Activated B cell treated with CpG ODN at 0.5 μM for 24 hours (primary cell): ENCODE measurements at places on chromosomes 3 and 15.

- no peak overlapping the region for H3K27ac ChIP-seq
- no peak overlapping the region for H3K4me3 ChIP-seq
- DNase-seq: no peak
Observed at GRCh38 chr15:85785887-85786780, 8.6 kb downstream of the KLHL25 start.

- H3K27me3 ChIP-seq: no peaks in the 10 kb centered on the region
- no peak for DNase-seq
- no peaks in the 10 kb centered on the region for H3K36me3 ChIP-seq
- no peak overlapping the region for H3K4me3 ChIP-seq
- H3K4me1 ChIP-seq: no peaks in the 10 kb centered on the region
- no peak overlapping the region for H3K27ac ChIP-seq
Observed at GRCh38 chr15:93722165-93722564, 509.2 kb upstream of the MCTP2 start.

- peaks cover 17% of the 10 kb centered on the region for H3K36me3 ChIP-seq
- no peak for DNase-seq
- H3K4me1 ChIP-seq: peaks cover 79% of the 10 kb centered on the region
- H3K27ac ChIP-seq: peak overlapping the region; percentile 94
- peak overlapping the region; percentile 92 for H3K4me3 ChIP-seq
- H3K27me3 ChIP-seq: no peaks in the 10 kb centered on the region
Observed at GRCh38 chr3:71305231-71306206, 278.0 kb downstream of the FOXP1 start.

- H3K4me3 ChIP-seq: peak overlapping the region; percentile 81
- H3K27ac ChIP-seq: no peak overlapping the region
- peaks cover 14% of the 10 kb centered on the region for H3K4me1 ChIP-seq
- H3K36me3 ChIP-seq: no peaks in the 10 kb centered on the region
Observed at GRCh38 chr3:64225695-64226499, 631 bp upstream of the PRICKLE2 start.

DNA sequence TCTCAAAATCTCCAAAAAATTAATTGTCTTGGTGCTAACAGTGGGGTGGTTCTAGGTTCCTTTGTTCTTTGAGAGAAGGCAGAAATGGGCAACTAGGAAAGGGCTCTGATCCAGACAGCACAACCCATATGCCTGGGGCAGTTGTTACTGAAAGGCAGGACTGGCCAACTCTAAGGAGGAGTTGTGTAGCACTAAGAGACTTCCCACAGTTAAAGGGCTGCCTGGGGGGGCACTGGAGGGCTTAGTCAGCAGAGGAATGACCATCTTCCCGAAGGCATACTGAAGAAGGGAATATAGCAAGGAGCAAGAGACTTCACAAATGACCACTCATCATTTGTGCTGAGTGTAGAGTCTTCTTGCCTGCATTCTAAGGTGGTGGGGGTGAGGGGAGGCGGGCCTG, 15.8 kb downstream of the ILDR1 start:
- H3K4me1 ChIP-seq: peaks cover 53% of the 10 kb centered on the region
- peak overlapping the region; percentile 47 for H3K27ac ChIP-seq
- no peaks in the 10 kb centered on the region for H3K36me3 ChIP-seq
- H3K27me3 ChIP-seq: no peaks in the 10 kb centered on the region
- no peak for DNase-seq
- no peak overlapping the region for H3K4me3 ChIP-seq

DNA sequence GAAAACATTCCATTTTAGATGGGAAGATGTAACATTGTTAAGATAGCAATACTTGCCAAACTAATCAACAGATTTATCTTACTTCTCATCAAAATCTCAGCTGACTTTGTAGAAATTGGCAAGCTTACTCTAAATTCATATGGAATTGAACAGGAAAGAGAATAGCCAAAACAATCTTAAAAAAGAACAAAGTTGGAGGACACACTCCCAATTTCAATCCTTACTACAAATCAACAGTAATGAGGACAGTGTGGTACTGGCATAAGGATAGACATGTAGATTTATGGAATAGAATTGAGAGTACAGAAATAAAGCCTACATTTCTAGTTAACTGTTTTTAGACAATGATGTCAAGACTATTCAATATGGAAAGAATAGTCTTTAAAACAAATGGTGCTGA, 308.3 kb downstream of the SUCLG2 start:
- peaks cover 3% of the 10 kb centered on the region for H3K4me1 ChIP-seq
- no peaks in the 10 kb centered on the region for H3K36me3 ChIP-seq
- H3K27ac ChIP-seq: no peak overlapping the region
- DNase-seq: no peak
- H3K27me3 ChIP-seq: no peaks in the 10 kb centered on the region
- H3K4me3 ChIP-seq: no peak overlapping the region

GRCh38 chr15:67745073-67746006, 80.0 kb upstream of the SKOR1 start:
- H3K4me3 ChIP-seq: no peak overlapping the region
- H3K27ac ChIP-seq: no peak overlapping the region
- no peak for DNase-seq
- H3K4me1 ChIP-seq: peaks cover 5% of the 10 kb centered on the region

- H3K4me3 ChIP-seq: peak within 1 kb of the TSS; percentile 98
- H3K4me1 ChIP-seq: peaks cover 18% of the 10 kb centered on the region
- peak within 1 kb of the TSS; percentile 93 for H3K27ac ChIP-seq
- H3K36me3 ChIP-seq: peaks cover 32% of the 10 kb centered on the region
- H3K27me3 ChIP-seq: no peaks in the 10 kb centered on the region
Observed at GRCh38 chr3:48609088-48610005, at the start of gene UQCRC1. TSS of gene UQCRC1 (minus strand) at chr3:48609646. CDS start at chr3:48609620, 26 bp downstream.

DNA sequence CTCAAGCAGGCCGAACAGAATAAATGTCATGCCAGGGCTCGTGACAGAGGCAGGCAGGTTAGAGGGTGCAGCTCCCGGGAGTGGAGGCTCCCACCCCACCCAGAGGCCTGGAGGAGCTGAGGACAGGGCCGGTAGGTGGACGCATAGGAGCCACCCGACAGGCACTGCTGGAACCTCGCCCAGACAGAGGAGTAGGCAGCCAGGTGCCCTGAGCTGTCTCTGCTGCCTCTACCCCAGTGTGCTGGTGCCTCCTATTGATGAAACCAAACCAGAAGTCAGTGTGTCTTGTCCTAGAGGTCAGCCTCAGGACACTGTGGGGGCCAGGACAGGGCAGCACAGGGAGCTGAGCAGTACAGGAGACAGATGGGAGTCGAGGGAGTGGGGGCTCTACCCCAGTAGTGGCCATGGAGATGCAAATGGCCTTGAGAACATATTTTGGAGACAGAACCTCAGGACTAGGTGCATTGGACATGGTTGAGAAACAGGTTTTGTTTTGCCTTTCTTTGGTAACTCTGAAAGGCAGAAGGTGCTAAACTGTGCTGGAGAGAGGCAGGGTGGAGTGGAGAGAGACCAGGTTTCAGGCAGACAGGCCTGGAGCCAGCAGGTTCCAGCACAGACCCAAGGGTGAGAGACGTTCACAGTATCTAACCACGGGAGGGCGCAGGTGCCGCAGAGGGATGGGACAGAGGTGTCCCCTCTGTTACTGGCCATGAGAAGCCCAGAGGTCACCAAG, 15.4 kb upstream of the KLF15 start:
- no peak for DNase-seq
- H3K4me3 ChIP-seq: no peak overlapping the region
- H3K27ac ChIP-seq: no peak overlapping the region
- no peaks in the 10 kb centered on the region for H3K4me1 ChIP-seq
- no peaks in the 10 kb centered on the region for H3K27me3 ChIP-seq

DNA sequence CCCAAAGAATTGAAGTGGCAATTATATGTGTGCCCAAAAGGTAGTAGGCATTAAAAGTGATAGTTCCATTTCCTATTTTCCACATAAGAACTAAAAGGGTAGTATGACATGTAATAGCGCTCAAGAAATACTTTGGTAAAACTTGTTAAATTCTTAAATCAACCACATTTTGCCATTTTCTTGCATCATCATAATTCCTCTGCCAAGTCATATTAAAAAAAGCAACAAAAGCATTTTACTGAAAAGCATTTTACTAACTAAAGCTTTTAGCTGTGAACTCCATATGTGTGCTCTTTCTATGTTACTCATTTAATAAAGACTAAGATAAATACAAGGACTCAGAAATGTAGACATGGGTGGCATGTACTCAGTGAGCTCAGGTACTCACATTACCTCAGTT, 70.1 kb downstream of the GPR160 start:
- H3K4me1 ChIP-seq: peaks cover 2% of the 10 kb centered on the region
- no peaks in the 10 kb centered on the region for H3K27me3 ChIP-seq
- H3K36me3 ChIP-seq: peaks cover 67% of the 10 kb centered on the region
- H3K4me3 ChIP-seq: no peak overlapping the region
- no peak overlapping the region for H3K27ac ChIP-seq

DNA sequence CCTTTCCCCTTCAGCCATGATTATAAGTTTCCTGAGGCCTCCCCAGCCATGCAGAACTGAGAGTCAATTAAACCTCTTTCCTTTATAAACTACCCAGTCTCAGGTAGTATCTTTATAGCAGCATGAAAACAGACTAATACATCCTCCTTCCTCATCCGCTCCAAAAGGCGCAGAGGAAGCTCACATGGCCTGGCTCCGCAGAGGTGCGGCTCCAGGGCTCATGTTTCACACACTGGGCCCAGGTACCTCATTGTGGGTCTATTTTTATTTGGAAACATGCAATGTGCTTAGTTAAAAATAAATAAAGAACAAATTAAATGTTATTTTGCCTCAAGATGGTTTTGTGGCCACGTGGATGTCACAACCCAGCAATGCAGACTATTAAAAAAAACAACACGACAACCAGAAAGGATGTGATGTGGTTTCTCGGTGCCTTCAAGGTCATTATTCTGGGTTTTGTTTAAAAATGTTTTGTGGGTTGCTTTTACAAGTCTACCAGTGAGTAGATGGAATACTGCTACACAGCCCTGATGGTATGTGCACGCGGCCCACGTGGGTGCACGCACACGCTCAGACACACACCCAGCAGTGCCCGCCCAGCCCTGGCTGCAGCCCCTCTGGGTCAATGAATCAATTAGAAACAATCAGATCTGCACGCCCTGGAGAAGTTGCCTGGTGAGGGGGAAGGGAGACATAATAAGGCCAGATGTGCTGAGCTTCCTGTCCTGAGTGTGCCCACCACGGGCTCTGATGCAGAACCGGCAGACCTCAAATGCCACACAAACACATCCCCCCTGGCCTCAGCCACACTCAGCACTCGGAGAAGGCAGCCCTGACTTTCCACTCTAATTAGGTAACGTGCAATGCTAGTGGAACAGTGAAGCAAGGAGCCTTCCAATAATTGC, 140.1 kb downstream of the ADAMTS17 start:
- peaks cover 13% of the 10 kb centered on the region for H3K27me3 ChIP-seq
- H3K27ac ChIP-seq: no peak overlapping the region
- H3K4me1 ChIP-seq: peaks cover 7% of the 10 kb centered on the region

GRCh38 chr15:80026754-80027153, 32.7 kb upstream of the ZFAND6 start:
- H3K27me3 ChIP-seq: no peaks in the 10 kb centered on the region
- no peak overlapping the region for H3K27ac ChIP-seq
- peaks cover 26% of the 10 kb centered on the region for H3K4me1 ChIP-seq
- H3K36me3 ChIP-seq: no peaks in the 10 kb centered on the region
- no peak overlapping the region for H3K4me3 ChIP-seq
- no peak for DNase-seq

GRCh38 chr3:53051929-53052328, 6.1 kb upstream of the SFMBT1 start:
- no peaks in the 10 kb centered on the region for H3K27me3 ChIP-seq
- H3K36me3 ChIP-seq: no peaks in the 10 kb centered on the region
- H3K27ac ChIP-seq: no peak overlapping the region

DNA sequence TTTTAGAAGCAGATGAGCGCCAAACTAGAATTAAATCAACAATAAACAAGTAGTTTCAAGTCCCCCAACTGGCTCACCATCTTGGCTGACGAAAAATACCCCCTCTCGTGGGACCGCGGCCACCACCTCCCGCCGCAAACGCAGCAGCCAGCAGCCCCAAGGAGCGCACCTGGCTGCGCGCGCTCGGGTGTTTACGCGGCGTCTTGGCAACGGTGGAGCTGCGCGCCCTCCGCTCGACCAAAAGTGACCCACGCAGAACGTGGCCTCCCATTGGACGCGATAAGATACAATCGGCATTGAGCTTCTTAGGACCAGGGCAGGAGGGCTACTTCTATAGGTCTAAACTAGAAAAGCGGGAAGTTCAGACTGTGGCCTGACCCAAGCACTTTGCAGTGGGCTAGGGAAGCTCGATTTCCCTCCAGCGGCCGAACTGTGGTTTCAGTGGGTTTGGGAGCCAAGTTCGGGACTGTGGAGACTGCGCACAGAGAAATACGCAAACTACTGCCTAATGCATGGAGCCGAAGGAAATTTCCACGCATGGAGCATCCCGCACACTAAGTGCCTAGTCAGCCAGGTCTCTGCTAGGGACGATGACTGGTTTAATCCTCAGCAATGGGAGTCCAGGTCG, at the start of gene MNS1:
Gene MNS1, minus strand, starts transcription at position 245 of the 628 bp plus-strand sequence. Its CDS starts 165 bp downstream, at position 80.
- peaks cover 21% of the 10 kb centered on the region for H3K4me1 ChIP-seq
- no peaks in the 10 kb centered on the region for H3K27me3 ChIP-seq
- peak; percentile 84 for DNase-seq
- peak within 1 kb of the TSS; percentile 92 for H3K4me3 ChIP-seq
- peaks cover 2% of the 10 kb centered on the region for H3K36me3 ChIP-seq
- H3K27ac ChIP-seq: peak within 1 kb of the TSS; percentile 97

DNA sequence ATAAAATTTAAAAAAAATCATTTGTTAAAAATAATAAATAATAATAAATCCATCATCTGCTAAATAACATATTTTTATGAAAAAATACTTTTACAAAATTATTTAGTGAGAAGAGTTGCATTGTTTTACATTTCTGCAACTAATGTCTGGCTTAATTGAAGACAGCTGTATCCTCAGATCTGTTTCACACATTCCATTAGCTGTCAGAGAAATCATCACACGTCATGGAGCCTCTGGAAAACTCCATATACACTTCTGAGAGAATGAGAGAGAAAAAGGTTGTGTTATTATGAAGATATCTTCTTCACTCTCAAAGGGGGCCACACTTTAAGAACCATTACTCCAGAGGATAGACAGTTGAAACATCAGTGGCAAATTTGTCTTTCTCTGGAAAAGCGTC, 40.8 kb downstream of the CMSS1 start:
- H3K4me1 ChIP-seq: peaks cover 2% of the 10 kb centered on the region
- no peak overlapping the region for H3K27ac ChIP-seq
- no peak overlapping the region for H3K4me3 ChIP-seq
- H3K36me3 ChIP-seq: peaks cover 5% of the 10 kb centered on the region
- no peaks in the 10 kb centered on the region for H3K27me3 ChIP-seq

DNA sequence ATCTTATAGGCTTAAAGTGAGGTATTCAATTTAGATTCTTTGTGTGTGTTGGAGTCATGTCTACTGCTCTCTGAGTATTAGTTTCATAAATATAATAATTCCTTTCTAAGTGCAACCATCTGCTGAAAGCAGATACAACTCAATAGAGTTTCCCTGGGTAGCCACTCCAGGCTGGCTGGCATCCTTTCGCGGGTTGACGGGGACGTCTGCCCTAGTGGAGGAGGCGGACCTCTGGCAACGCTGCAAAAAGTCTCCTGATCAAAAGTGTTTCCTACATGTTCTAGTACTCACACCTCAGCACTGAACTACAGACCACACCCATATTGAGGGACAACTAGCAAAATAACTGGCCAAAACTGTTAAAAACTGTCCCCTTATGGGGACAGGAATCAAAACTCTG, 2.5 kb downstream of the MOBP start:
- H3K4me1 ChIP-seq: no peaks in the 10 kb centered on the region
- H3K36me3 ChIP-seq: no peaks in the 10 kb centered on the region

- H3K27ac ChIP-seq: no peak overlapping the region
- H3K4me1 ChIP-seq: no peaks in the 10 kb centered on the region
- H3K36me3 ChIP-seq: no peaks in the 10 kb centered on the region
- no peak overlapping the region for H3K4me3 ChIP-seq
- no peak for DNase-seq
Observed at GRCh38 chr15:88865498-88866099, 29.7 kb downstream of the HAPLN3 start.
